ENCODE measurements at places on chromosomes 11 and 22.
A peak's percentile ranks its signal among the peaks of the same experiment; 100 is the strongest.

GRCh38 chr11:114844896-114845295 lies 166.6 kb downstream of the NXPE2 start:
- DNase-seq, result no peak

DNA sequence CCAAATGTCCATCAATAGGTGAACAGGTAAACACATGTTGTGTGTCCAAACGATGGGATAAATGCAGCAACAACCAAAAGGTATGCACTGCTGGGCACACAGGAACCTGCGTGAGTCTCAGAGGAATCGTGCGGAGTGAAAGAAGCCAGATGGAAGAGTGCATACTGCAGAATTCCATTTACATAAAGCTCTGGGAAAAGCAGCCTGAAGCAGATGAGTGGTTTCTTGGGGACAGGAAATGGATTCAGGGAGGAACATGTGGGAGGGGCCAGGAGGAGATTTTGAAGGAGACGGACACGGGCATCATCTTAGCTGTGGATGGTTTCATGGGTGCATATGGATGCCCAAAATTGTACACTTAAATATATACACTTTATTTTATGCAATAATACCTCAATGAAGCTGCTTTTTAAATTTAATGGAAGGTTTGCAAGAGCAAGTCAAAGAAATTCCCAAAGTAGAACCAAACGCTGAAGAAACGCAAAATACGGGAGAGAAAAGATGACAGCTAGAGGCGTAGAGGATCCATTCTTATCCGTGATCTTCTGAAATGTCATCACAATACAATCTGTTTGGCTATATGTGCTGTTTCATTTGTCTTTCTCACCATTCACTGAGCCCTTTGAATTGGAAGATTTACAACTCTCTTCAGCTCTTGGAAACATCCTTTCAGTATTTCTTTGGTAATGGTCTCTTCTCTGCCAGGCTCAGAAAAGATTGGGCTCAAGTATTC lies 24.5 kb downstream of the ST14 start:
- DNase-seq, result no peak

DNA sequence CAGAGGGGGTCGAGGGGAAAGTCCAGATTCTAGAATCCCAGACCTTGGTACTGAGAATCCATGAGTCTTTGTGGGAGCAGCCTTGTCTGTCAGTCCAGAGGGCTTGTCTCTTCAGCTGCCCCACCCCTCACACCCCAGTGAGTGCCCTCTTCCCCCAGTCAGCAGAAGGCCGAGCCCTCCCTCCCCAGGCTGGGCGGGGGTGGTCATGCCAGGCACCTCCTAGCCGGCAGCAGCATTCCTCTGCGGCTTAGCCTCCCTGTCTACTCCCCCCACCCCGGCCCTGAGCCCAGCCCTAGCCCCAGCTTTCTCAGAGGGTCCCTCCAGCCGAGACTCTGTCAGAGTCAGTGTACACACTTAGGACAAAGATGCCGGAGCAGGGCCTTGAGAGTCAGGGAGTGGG lies 4.6 kb downstream of the SOX10 start:
- DNase-seq, result no peak

DNA sequence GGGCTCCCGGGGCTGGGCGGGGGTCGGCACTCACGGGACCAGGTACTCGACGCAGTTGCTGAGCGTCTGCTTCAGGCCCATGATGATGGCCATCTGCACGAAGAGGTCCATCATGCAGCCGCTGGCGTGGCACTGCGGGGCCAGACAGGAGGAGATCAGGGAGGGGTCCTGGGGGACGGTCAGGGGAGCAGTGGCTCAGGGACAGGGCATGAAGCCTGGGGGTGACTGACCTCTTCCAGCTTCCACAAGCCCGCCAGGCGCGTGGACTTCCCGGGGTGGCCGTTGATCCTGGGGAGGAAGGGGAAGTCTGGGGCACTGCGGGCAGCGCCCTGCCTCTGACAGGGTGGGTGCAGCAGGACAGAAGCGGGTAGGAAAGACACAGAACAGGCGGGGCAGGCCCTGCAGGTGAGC lies 6.1 kb upstream of the SIGIRR start:
- DNase-seq, result peak; percentile 48

GRCh38 chr11:122745111-122745510 lies 89.6 kb downstream of the UBASH3B start:
- DNase-seq, result no peak

- no peak for DNase-seq
Measured at GRCh38 chr11:15308840-15309239, 194.1 kb downstream of the INSC start.

- DNase-seq, result no peak
Measured at GRCh38 chr11:3159296-3160190, 5.6 kb downstream of the OSBPL5 start.

DNA sequence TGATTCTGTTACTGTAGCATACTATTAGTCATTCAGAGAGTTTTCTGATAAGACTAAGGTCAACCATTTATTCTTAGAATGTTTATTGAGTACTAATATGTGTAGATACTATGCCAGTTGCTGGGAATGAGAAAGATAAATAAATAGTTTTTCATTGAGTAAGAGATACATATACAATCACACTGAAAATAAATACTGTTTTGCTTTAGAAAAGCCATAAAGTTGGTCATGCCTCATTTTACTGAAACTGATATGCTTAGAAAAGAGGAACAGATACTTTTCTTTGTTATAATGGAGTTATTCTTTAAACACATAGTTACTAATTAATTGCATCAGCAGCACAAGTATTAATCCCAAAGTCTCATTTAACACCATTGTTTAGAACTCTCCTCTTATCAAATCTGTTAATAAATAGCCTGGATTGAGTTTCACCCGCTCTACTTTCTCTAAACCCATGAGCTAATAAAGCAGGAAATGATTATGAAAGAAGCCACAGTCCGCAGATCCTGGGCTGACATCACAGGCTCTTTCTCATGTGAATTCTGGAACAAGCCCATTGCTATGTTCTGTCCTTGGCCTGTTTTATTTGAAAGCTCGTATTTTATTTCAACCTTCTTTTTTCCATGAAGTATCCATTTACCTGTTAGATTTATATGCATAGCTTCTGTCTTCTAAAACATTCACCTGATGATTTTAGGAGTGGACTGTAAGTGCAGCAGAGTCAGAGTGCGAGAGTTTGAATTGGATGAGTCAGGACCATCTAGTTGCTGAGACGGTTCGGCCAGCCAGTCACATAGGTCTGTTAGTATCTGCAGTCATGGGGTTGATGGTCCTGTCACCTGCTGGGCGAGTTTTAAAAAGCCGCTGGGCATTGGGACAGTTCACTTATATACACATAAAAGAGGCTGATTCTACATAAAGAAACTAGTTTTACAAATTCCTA lies 35.5 kb downstream of the PIWIL4 start:
- no peak for DNase-seq

Data from activated CD8-positive, alpha-beta memory T cell treated with anti-CD3 and anti-CD28 coated beads, Interleukin-2, amount 50 U/mL, for 48 hours (primary cell).